ENCODE measurements at places on chromosomes 1 and 21.
A peak's percentile ranks its signal among the peaks of the same experiment; 100 is the strongest.

DNA sequence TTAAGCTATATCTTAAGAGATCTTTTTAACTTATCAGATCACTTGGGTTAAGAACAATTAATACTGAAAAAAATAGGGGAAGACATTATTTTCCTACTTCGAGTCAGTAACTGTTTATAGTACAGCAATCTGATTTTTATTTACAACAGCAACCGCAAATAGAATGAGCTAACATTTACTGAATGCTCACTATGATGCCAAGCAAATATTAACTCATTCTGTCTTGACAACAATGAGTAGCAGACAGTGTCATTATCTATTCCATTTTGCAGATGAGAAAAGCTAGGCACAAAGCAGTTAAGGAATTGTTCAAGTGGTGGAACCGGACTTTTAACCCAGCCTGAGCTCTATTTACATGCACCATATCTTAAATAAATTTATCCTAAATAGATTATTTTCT lies 273.7 kb downstream of the NTNG1 start:
- no peak for DNase-seq

GRCh38 chr1:204672482-204673121 lies 12.9 kb downstream of the LRRN2 start:
- DNase-seq: no peak

DNA sequence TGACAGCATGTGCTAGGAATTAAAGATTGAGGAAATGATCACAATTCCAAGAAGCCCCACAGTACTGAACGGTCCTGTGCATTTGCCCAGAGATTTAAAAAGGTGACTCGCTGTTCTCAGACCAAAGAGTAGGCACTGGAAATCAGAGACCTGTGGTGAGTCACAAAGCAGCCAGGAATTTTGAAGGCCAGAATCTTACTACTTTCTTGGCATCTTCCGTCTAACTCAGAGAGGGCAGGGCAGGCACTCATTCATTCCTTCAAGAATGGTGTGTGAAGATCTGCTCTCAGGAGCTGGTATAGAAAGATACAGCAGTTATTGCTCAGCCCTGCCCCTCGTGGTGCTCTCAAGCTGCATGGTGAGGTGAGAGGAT lies 57.9 kb downstream of the BRINP2 start:
- DNase-seq: no peak

DNA sequence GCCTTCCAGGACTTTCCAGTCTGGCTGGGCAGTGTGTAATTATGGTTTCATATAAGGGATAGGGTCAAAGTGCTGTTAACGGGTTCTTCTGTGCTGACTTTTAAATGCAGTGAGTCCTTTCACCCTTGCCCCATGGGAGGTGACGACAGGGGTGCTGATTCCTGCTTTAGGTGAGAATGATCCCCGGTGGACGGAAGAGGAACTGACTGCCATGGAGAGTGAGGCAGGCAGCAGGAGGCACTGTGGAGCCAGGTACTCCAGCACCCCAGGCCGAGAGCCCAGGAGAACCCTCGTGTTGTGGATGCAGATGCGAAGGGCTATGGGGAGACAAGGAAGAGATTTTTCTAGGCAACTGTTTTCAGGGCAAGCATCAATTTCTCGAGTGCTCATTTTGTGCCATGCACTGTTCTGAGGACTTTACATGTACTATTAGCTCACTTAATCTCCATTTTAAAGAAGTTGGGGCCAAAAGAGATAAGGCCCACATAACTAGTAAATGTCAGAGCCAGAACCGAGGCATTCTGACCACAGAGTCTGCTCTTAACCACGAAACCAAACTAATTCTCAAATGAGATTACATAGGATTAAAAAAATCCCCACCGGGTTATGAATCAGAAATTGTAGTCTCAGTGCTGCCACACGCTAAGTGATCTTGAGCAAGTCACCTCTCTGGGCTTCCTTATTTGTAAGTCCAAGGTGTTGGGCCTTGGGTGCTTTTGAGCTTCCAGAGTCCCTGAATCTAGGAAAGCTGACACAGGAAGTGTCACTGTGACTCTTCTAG lies 28.2 kb downstream of the STPG1 start:
- DNase-seq: peak; percentile 58

Measured in cardiac muscle cell (in vitro differentiated cells and primary cell).